SK-N-SH (cell line): ENCODE measurements at places on chromosomes 16 and 17. TPM values are rescaled to one million over a fixed set of nuclear protein-coding genes. Genes with fewer than 3 reads are reported as not detected.
A peak's percentile ranks its signal among the peaks of the same experiment; 100 is the strongest.

Gene RAPGEFL1
- polyA plus RNA-seq, result 5.9 and 6.0 TPM in 2 replicates

Gene KCNJ12
- polyA plus RNA-seq, result 0.31 and 0.36 TPM in 2 replicates

Gene CCDC200
- not detected in 2 replicates for polyA plus RNA-seq

Gene KRTAP1-1
- polyA plus RNA-seq, result not detected in 2 replicates

Gene CCL8
- not detected in 2 replicates for polyA plus RNA-seq

Gene OTOP2
- not detected in 2 replicates for polyA plus RNA-seq

Gene PEX12
- 4.3 and 5.4 TPM in 2 replicates for polyA plus RNA-seq

Gene MAZ
- polyA plus RNA-seq, result 117 and 163 TPM in 2 replicates

Gene TMC5
- polyA plus RNA-seq, result not detected in 2 replicates

Gene SEC14L1
- polyA plus RNA-seq, result 45.1 and 62.4 TPM in 2 replicates

DNA sequence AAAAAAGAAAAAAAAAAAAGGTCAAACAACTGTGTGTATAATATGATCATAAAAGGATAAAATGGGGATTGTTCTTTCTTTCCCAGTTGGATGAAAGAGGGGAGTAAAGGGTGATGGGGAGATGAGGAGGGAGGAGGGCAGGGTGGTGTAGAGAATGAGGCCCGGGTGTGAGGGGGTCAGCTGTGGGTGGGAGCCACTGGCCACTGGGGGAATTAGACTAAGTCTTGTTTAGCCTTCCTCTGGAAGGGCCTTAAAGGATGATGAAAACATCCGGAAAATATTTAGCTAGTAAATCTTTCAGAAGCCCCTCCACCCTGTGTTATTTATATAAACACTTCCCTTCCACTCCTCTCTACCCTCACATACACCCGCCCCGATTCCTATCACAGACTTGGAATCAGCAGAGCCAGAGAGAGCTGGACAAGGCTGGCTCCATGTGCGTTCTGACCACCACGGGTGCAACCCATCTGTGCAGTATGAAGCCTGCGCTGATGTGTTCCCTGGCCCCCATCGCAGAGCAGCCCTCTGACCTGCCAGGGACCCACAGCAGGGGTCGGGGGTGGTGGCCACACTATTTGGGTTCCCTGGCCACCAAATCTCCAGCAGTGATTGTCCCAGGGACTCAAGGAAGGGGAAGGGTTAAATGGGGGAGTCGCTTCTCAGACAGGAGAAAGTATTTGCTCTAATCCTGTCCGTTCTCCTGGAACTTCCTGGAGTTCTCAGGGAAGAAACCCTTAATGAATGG lies 72.7 kb downstream of the GAS7 start:
- DNase-seq, result no peak
- H3K4me3 ChIP-seq, result no peak overlapping the region
- no peak overlapping the region for H3K27ac ChIP-seq
- H3K27me3 ChIP-seq, result peaks cover 4% of the 10 kb centered on the region; the same call in 1 of the 2 replicates

- no peaks in the 10 kb centered on the region for H3K36me3 ChIP-seq
- H3K4me1 ChIP-seq, result no peaks in the 10 kb centered on the region
- no peaks in the 10 kb centered on the region for H3K27me3 ChIP-seq
- DNase-seq, result no peak
- H3K27ac ChIP-seq, result no peak overlapping the region
- no peak overlapping the region for H3K4me3 ChIP-seq
Measured at GRCh38 chr16:35732046-35732810, 2272.8 kb downstream of the TP53TG3F start.

DNA sequence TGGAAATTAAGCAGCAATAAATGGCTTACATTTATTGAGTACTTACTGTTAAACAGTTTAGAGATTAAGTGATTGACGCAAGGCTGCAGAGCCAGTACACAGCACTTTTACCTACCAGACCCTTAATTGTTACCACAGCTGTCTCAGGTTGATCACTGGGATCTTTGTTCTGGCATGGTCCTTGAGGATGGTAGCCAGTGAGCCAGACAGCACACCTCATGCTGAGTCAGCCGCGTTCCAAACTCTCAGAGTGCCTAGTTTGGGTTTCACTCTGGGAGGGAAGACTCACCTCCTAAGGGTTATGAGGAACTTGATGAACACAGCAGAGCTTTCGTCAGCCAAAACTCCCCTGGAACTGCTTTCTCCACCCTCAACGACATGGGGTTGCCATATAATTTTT lies 20.4 kb downstream of the CDH3 start:
- no peak for DNase-seq
- no peak overlapping the region for H3K4me3 ChIP-seq
- no peaks in the 10 kb centered on the region for H3K4me1 ChIP-seq
- H3K27me3 ChIP-seq, result no peaks in the 10 kb centered on the region
- no peak overlapping the region for H3K27ac ChIP-seq
- no peaks in the 10 kb centered on the region for H3K36me3 ChIP-seq

GRCh38 chr16:88022076-88023042 lies 71.1 kb downstream of the BANP start:
- DNase-seq, result peak; percentile 61
- H3K27me3 ChIP-seq, result no peaks in the 10 kb centered on the region
- no peak overlapping the region for H3K4me3 ChIP-seq
- H3K27ac ChIP-seq, result no peak overlapping the region
- peaks cover 26% of the 10 kb centered on the region; the same call in 1 of the 2 replicates for H3K4me1 ChIP-seq

DNA sequence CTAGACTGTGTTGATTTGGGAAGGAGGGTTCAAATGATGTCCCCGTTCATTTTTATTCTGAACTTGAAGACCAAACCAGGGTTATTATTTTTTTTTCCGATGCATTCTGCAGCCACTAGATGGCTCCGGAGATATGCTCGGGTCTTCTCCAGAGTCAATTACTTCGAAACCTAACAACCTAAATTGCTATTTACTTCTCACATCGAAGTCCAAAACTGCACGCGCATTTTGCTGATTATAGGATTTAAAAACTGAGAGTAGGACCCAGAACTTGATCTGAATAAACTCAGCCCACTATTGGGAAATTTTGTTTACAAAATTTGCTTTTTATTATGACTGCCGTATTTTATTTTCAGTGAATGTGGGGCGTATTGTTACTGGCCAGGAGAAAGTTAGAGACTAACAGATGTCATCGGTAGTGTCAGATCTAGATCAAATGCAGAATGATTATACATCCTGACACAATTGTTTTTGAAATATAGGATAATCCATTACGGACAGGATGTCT lies 263.8 kb downstream of the HS3ST3A1 start:
- no peaks in the 10 kb centered on the region for H3K27me3 ChIP-seq
- H3K36me3 ChIP-seq, result no peaks in the 10 kb centered on the region
- peak overlapping the region; percentile 62; the same call in 1 of the 2 replicates for H3K27ac ChIP-seq
- DNase-seq, result peak; percentile 51

- no peaks in the 10 kb centered on the region for H3K27me3 ChIP-seq
- no peaks in the 10 kb centered on the region for H3K36me3 ChIP-seq
- peaks cover 21% of the 10 kb centered on the region; the same call in 1 of the 2 replicates for H3K4me1 ChIP-seq
- H3K4me3 ChIP-seq, result no peak overlapping the region
Measured at GRCh38 chr16:57260294-57260929, 15.4 kb downstream of the ARL2BP start.

GRCh38 chr17:32777436-32777835 lies 99.5 kb downstream of the MYO1D start:
- H3K27ac ChIP-seq, result no peak overlapping the region
- no peaks in the 10 kb centered on the region for H3K27me3 ChIP-seq
- H3K4me1 ChIP-seq, result no peaks in the 10 kb centered on the region

- peaks cover 2% of the 10 kb centered on the region; the same call in 1 of the 2 replicates for H3K4me1 ChIP-seq
- H3K27me3 ChIP-seq, result peaks cover 16% of the 10 kb centered on the region
- DNase-seq, result no peak
- no peaks in the 10 kb centered on the region for H3K36me3 ChIP-seq
- H3K27ac ChIP-seq, result no peak overlapping the region
Measured at GRCh38 chr17:2745317-2746037, 4.0 kb downstream of the CCDC92B start.

- H3K27me3 ChIP-seq, result no peaks in the 10 kb centered on the region
- DNase-seq, result no peak
- H3K4me3 ChIP-seq, result no peak overlapping the region
- peaks cover 20% of the 10 kb centered on the region for H3K36me3 ChIP-seq
- H3K4me1 ChIP-seq, result no peaks in the 10 kb centered on the region; the same call in 1 of the 2 replicates
- no peak overlapping the region for H3K27ac ChIP-seq
Measured at GRCh38 chr16:78116946-78117345, 17.5 kb downstream of the WWOX start.

- H3K27me3 ChIP-seq, result peaks cover 22% of the 10 kb centered on the region; the same call in 1 of the 2 replicates
- no peaks in the 10 kb centered on the region for H3K36me3 ChIP-seq
- H3K4me1 ChIP-seq, result no peaks in the 10 kb centered on the region
- H3K4me3 ChIP-seq, result no peak overlapping the region
Measured at GRCh38 chr16:86270696-86271095, 239.6 kb upstream of the FOXF1 start.

- no peak overlapping the region for H3K27ac ChIP-seq
- H3K4me1 ChIP-seq, result no peaks in the 10 kb centered on the region
- H3K27me3 ChIP-seq, result peaks cover 8% of the 10 kb centered on the region; the same call in 1 of the 2 replicates
- no peaks in the 10 kb centered on the region for H3K36me3 ChIP-seq
- DNase-seq, result no peak
Measured at GRCh38 chr16:29738514-29738913, 7.3 kb downstream of the C16orf54 start.
